ENCODE measurements at places on chromosomes 4 and X. TPM values are rescaled to one million over a fixed set of nuclear protein-coding genes. Genes with fewer than 3 reads are reported as not detected.

RPA4 gene
- total RNA-seq: 0.57 TPM

LRRC66 gene
- total RNA-seq: 0.44 TPM

NSG1 gene
- total RNA-seq: 9.5 TPM

ADH1B gene
- 223 TPM for total RNA-seq
